ENCODE measurements at places on chromosomes 2 and 18. TPM values are rescaled to one million over a fixed set of nuclear protein-coding genes. Genes with fewer than 3 reads are reported as not detected.

GRCh38 chr2:155825876-155826275 lies 506.6 kb downstream of the NR4A2 start:
- no peaks in the 10 kb centered on the region for H3K36me3 ChIP-seq
- DNase-seq, result no peak
- no peaks in the 10 kb centered on the region for H3K27me3 ChIP-seq
- H3K4me1 ChIP-seq, result no peaks in the 10 kb centered on the region
- H3K4me3 ChIP-seq, result no peak overlapping the region

Gene AFF3
- 15.7 TPM for total RNA-seq

DNA sequence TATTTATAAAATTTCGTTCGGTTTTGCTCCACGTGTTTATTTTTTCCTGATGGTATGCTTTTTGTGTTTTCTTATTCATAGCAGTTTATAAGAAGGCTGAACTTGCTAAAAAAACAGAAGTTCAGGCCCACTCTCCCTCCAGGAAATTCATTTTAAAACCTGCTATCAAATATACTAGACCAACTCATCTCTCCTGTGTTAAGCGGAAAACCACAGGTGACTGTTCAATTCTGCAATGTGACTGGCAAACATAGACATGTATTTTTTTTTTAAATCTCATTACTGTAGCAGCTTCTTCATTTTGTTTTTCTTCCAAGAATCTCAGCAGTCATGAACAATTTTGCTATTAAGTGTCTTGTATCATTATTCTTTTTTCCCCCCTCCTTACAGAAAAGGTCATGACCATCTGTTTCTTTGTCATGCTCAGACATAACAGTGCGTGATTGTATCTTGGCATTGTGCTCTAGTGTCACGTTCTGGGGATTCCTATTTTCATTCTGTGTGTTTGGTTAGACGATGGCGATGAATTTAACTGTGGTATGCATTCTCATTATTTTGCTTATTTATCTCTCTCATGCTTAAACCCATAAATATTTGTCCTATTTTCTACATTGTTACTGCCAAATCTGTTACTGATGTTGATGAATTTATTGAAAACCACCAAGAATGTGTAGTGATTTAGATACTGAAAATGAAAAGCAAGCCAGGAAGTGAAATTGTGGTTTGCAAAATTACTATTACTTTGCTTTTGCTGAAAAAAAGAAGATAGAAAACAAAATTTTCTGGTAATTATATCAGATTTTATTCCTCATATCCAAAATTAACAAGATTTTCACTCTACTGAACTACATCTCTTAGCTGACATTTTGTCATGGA lies 74.6 kb upstream of the UNC80 start:
- H3K36me3 ChIP-seq, result no peaks in the 10 kb centered on the region
- no peak for DNase-seq
- no peak overlapping the region for H3K4me3 ChIP-seq
- H3K27me3 ChIP-seq, result no peaks in the 10 kb centered on the region

Gene FRZB
- not detected for total RNA-seq

DNA sequence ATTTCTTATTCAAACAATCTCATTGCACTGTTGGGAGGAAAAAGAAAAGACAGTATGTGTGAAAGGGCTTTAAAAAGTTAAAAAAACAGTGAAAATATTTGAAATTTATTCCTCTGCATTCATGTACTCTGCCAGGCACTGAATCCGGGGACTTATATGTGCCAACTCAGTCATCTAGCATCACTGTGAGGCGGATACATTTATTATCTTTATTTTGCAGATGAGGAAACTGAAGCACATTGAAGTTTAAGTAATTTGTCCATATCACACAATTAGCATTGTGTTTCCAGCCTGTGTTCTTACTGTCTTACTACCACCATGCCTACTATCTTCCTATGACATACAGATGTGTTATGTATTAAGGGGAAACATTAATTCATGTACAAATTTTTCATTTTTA lies 1.8 kb downstream of the LCLAT1 start:
- H3K27ac ChIP-seq, result no peak overlapping the region
- DNase-seq, result no peak
- peaks cover 17% of the 10 kb centered on the region for H3K4me1 ChIP-seq
- no peak overlapping the region for H3K4me3 ChIP-seq

DNA sequence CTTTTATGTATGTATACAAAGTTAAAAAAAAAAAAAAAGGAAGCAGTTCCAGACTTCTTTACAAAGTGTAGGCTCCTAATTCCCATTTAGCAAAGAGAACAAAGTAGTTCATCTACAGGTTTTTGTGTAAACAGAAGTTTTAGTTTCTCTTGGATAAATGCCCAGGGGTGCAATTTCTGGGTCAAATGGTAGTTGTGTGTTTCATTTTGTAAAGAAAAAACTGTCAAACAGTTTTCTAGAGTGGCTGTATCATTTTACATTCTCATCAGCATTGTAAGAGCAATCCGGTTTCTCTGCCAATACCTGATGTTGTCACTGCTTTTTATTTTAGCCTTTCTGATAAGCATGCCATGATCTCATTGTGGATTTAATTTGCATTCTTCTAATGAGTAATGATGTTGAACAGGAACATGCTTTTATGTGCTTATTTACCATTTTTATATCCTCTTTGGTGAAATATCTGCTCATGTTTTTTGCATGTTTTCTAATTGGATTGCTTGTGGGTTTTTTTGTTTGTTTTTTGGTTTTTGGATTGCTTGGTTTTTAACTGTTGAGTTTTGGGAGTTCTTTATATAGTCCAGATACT lies 16.6 kb upstream of the PSME4 start:
- DNase-seq, result no peak
- H3K4me3 ChIP-seq, result no peak overlapping the region
- H3K27me3 ChIP-seq, result no peaks in the 10 kb centered on the region
- no peaks in the 10 kb centered on the region for H3K36me3 ChIP-seq
- no peak overlapping the region for H3K27ac ChIP-seq

GRCh38 chr2:24779116-24779515 lies 14.1 kb downstream of the PTRHD1 start:
- H3K4me1 ChIP-seq, result no peaks in the 10 kb centered on the region
- H3K27me3 ChIP-seq, result no peaks in the 10 kb centered on the region
- H3K27ac ChIP-seq, result no peak overlapping the region
- no peaks in the 10 kb centered on the region for H3K36me3 ChIP-seq

DNA sequence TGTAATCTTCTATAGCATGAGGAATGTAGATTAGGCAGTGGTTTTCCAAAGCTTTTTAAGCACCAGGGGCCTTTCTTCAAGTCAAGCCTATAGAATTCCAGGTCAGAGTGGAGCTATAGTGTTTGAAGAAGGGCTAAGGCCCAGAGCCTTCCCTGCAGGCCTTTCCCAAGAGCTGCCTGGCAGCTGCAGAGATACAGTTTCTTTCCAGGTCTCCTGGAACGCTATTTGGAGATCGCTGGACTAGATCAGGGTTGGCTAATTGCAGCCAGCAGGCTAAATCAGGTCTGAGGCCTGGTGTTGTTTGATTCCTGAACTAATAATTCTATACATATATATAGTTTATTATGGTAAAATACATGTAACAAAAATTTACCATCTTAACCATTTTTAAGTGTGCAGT lies 319.0 kb upstream of the SPRED2 start:
- H3K4me1 ChIP-seq, result no peaks in the 10 kb centered on the region
- H3K27me3 ChIP-seq, result no peaks in the 10 kb centered on the region
- H3K4me3 ChIP-seq, result no peak overlapping the region
- no peaks in the 10 kb centered on the region for H3K36me3 ChIP-seq

Gene TCF7L1
- total RNA-seq, result not detected

DNA sequence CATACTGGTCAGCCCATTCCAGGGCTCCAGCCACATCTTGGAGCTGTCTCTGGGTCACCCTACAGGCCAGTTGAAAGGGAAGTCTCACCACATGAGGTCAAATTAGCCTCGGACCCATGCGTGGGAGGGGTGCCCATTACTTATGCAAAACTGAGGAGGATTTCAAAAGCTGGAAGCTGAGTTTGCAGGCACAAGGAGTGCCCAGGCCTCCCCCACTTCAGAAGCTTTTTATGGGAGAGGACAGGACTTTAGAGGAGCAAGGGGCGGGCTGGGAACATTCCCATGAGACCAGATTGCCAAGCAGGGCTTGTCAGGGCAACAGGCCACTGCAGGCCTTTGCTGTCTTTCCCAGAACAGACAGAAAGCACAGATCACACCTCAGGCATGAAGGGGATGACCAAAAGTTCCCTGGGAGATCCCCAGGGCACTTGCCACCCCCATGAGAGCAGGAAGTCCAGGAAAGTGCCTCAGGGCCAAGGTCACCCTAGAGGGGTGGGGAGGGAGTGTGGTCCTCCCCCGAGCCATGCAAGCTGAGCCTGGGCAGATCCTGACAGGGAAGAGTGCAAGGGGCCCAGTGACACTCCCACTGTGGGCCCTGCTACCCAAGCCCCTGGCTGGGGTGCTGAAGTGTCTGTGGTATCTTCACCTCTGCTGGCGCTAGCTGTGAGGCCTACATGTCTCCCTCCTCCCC lies 267.7 kb downstream of the BCL11A start:
- H3K27me3 ChIP-seq, result no peaks in the 10 kb centered on the region
- H3K27ac ChIP-seq, result no peak overlapping the region
- no peaks in the 10 kb centered on the region for H3K4me1 ChIP-seq
- no peak overlapping the region for H3K4me3 ChIP-seq
- no peaks in the 10 kb centered on the region for H3K36me3 ChIP-seq
- DNase-seq, result no peak

Gene LIMS4
- not detected for total RNA-seq

DNA sequence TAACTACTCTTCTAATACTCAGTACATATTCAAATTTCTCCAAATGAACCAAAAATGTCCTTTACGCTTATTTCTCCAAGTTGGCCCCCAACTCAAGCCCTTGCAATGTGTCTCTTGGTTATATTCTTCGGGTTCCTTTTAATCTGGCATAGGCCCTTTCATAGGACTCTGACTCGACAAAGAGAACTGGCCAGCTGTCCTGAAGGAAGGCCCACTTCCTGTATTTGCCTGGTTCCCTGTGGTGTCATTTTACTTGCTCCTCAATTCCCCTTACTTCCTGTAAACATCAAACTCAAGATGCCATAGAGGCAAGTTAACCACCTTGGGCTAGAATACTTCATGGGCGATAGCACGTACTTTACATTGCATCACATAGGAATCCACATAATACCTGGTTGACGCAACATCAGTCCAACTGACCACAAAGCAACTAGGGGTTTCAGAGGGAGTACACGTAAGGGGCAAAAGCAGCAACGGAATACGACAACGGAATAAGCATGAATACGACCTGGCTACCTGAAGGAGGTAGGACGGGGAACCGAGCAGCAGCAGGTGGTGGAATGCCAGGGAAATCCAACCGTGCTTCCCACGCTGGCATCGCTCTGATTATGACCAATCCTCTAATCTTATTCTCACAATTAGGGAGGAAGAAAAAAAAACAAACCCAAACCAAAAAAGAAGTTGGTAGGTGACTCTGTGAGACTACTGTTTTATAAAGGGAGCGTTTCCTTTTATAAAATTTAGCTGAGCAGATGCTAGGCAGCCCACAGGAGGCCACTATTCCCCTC lies 823 bp upstream of the GORASP2 start:
- no peaks in the 10 kb centered on the region for H3K27me3 ChIP-seq
- peak overlapping the region; percentile 43 for H3K27ac ChIP-seq
- no peak for DNase-seq
- peak overlapping the region; percentile 40 for H3K4me3 ChIP-seq
- peaks cover 12% of the 10 kb centered on the region for H3K4me1 ChIP-seq

DNA sequence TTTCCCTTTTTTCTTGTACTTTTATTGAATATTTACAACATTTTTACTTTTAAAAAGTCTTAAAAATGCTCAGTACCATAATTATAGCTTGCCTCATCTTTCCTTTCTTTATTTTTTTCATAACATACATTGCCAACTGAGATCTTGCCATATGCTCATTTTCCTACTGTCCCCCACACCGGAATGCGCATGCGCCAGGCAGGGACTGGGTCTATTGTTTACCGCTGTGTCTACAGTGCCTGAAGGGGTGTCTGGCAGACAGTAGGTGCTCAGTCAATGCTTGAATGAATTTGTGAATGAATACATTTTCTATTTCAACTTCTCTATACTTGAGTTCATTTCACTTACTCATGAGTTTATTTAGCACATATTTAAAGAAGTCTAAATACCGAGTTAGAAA lies 158.0 kb downstream of the CYP26B1 start:
- H3K4me3 ChIP-seq, result no peak overlapping the region
- no peaks in the 10 kb centered on the region for H3K4me1 ChIP-seq
- H3K36me3 ChIP-seq, result no peaks in the 10 kb centered on the region
- no peak overlapping the region for H3K27ac ChIP-seq
- DNase-seq, result no peak
- H3K27me3 ChIP-seq, result no peaks in the 10 kb centered on the region

Gene ANKRD44
- 186 TPM for total RNA-seq

DNA sequence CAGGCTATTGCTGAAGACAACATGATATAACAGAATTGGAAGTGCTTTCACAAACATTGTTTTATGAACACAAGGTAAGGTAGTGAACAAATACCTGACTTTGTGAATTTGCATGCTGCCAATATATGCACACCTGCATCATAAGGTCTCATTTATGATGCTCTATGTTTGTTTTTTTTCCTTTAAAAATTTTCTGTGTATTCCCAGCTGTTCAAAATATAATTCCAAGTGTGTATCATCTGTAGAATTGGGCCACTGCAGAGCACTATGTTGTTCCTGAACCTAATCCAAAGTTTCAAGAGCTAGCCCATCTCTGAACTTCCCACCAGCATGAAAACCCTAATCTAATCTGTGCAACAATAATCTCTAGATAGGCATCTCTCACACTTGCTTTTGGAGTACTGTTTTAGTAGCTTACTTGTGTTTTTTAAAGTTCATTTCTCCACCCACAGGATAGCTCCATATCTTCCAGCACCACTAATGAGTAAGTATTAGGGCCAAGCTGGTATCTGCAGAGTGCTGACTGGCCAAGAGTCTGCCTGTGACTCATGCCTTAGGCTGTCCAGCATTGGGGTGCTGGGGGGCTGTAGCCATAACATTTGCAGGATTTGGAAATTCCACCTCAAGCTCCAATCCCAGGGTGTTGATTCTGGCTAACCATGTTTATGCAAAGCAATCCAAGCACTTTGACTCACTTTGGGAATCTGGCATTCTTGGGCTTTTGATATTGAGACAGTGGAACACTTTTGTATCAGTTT lies 208.2 kb upstream of the REV1 start:
- H3K27me3 ChIP-seq, result no peaks in the 10 kb centered on the region
- no peaks in the 10 kb centered on the region for H3K36me3 ChIP-seq
- DNase-seq, result no peak
- H3K4me1 ChIP-seq, result no peaks in the 10 kb centered on the region
- H3K4me3 ChIP-seq, result no peak overlapping the region

DNA sequence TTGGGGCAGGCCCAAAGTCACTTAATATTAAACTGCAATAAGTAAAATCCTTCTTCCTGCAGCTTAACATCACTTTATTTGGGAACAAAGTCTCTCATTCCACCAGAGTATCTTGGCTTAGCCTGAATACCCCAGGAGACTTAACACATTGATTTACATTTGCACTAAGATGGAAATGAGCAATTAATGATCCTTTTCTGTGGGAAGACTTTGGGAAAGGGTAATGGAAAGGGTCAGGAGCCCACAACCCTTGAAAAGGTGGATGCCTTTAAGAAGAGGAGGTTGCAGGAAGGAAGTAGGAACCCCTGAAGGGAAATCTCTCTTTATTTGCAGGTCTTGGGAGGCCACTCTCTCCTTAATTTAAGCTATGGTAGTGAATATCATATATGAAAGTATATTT lies 28.0 kb upstream of the BARD1 start:
- H3K36me3 ChIP-seq, result no peaks in the 10 kb centered on the region
- H3K27me3 ChIP-seq, result no peaks in the 10 kb centered on the region
- no peaks in the 10 kb centered on the region for H3K4me1 ChIP-seq
- no peak for DNase-seq
- H3K4me3 ChIP-seq, result no peak overlapping the region

- no peaks in the 10 kb centered on the region for H3K36me3 ChIP-seq
- DNase-seq, result no peak
- H3K4me3 ChIP-seq, result no peak overlapping the region
- peaks cover 20% of the 10 kb centered on the region for H3K4me1 ChIP-seq
Observed at GRCh38 chr2:98347298-98348065, 1.2 kb downstream of the CNGA3 start.
